Right ventricle myocardium superior (tissue), 1 donor: ENCODE measurements at places on chromosomes 11 and 22. TPM values are rescaled to one million over a fixed set of nuclear protein-coding genes. Genes with fewer than 3 reads are reported as not detected.

Gene APOBEC3B
- 0.75 TPM for total RNA-seq

Gene TMEM191C
- 0.65 TPM for total RNA-seq

Gene CTTN
- total RNA-seq = 156 TPM

Gene BAIAP2L2
- total RNA-seq = 0.24 TPM

Gene SOX10
- 1.2 TPM for total RNA-seq

Gene SIAE
- 83.4 TPM for total RNA-seq

Gene LGALS12
- total RNA-seq = 1.2 TPM

Gene RBMXL2
- total RNA-seq = not detected

Gene PHLDA2
- total RNA-seq = 1.1 TPM

Gene DDX25
- not detected for total RNA-seq

Gene OSBP
- 33.1 TPM for total RNA-seq

Gene TEX12
- not detected for total RNA-seq

Gene DTX4
- 1.7 TPM for total RNA-seq

Gene ANKK1
- total RNA-seq = not detected

Gene LBHD1
- 3.2 TPM for total RNA-seq

Gene APOA4
- total RNA-seq = not detected

Gene CNTN5
- total RNA-seq = not detected

Gene AGBL2
- total RNA-seq = 0.35 TPM

Gene CYTH4
- 7.0 TPM for total RNA-seq

Gene ART1
- 2.3 TPM for total RNA-seq

Gene SLC17A6
- total RNA-seq = not detected

Gene ALX4
- total RNA-seq = 0.03 TPM

Gene SLN
- 24.8 TPM for total RNA-seq

Gene KRTAP5-7
- not detected for total RNA-seq

Gene SCN2B
- 17.6 TPM for total RNA-seq

Gene OR8G1
- not detected for total RNA-seq

Gene MRGPRX4
- total RNA-seq = not detected

Gene OR2AG2
- total RNA-seq = not detected

Gene CD44
- 15.4 TPM for total RNA-seq

Gene MAJIN
- not detected for total RNA-seq

Gene CDC42BPG
- 0.35 TPM for total RNA-seq

Gene ANO3
- total RNA-seq = 0.05 TPM

Gene CADM1
- total RNA-seq = 32.0 TPM

Gene OR5T2
- not detected for total RNA-seq
